ENCODE measurements at places on chromosomes 5 and 9. TPM values are rescaled to one million over a fixed set of nuclear protein-coding genes. Genes with fewer than 3 reads are reported as not detected.

DNA sequence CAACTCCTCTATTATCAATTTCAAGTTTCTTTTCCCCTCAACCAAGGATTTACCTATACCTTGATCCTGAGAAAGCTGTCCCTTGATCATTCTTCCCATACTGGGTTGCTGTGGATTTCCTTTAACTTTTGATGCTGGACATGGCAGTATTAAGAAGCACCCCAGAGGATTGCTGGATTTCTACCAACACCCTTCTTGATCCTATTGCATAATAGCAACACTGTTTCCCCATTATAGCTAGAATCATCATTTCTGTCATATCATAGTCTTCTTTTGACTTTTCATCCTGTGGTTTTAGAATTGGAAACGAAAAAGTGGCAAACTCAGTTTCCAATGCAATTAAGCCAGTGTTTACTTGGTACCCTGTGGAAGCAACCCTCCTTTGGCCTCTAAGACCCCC, 154.9 kb downstream of the ARRDC3 start:
- DNase-seq: no peak

GRCh38 chr9:32589083-32589723, 16.2 kb upstream of the NDUFB6 start:
- no peak for DNase-seq

The HAVCR2 gene
- total RNA-seq: 20.5 TPM

GRCh38 chr9:82894548-82894947, 168.4 kb downstream of the RASEF start:
- DNase-seq: no peak

DNA sequence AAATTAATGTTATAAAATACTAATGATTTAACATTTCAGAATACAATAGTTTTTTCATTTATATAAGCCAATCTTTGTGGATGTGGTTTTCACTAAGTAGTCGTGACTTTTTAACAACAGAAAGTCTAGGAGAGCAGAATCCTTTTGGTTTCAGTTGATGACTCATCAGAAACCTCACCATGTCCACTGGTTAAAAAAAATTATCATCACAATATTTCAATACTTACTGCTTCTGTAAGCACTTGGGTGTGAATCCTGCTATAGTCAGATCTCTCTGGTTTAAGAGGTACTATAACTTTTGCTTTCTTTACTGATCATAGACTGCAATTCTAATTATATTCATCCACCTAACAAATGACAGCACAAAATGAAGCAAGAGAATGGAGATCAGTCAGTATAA, 77.2 kb downstream of the MRPS30 start:
- no peak for DNase-seq

DNA sequence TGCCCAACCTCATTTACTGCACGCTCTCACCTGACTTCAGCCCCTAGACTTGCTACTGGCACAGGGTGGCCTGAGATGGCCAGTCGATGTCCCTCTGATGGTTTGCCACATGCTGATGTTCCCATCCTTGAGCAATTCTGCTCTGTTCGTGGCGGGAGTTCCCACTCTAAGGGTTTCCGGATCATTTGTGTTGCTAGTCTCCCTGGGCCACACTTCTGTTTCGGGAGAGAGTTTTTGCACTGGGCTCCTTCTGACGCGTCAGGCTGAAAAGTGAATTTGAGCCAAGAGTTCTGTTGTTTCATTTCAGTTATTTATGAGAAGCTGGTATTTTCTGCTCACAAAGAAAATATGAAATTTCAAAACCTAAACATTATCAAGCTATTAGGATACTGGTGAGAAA, 597.7 kb downstream of the BNC2 start:
- no peak for DNase-seq

DNA sequence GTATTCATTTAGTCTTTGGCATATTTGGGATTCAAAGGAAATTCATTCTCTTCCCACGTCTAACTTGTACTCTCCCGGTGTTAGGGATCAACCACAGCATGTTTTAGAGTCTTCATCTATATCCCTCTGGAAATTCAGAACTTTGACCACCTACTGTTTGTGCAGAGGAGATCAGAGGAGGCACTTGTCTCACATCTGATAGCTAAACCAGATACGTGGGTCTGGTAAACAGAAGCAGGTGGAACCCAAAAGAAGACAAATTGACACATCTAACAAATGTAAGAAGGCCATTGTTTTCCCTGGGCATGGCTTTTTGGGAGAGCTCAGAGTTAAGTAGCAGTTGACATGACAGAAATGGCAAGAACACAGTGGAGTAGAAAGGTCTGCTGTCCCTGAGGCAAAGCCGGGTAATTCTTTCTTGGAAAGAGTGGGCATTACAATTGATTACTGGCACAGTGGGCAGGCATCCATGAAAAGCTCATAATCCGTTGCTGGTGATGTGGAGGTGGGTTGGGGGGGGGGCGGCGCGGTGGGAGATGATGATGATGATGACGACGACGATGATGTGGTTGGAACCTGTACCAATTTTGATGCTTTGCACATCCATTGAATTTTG, 27.5 kb downstream of the PIP5K1B start:
- DNase-seq: no peak

The LHX3 gene
- total RNA-seq: not detected

DNA sequence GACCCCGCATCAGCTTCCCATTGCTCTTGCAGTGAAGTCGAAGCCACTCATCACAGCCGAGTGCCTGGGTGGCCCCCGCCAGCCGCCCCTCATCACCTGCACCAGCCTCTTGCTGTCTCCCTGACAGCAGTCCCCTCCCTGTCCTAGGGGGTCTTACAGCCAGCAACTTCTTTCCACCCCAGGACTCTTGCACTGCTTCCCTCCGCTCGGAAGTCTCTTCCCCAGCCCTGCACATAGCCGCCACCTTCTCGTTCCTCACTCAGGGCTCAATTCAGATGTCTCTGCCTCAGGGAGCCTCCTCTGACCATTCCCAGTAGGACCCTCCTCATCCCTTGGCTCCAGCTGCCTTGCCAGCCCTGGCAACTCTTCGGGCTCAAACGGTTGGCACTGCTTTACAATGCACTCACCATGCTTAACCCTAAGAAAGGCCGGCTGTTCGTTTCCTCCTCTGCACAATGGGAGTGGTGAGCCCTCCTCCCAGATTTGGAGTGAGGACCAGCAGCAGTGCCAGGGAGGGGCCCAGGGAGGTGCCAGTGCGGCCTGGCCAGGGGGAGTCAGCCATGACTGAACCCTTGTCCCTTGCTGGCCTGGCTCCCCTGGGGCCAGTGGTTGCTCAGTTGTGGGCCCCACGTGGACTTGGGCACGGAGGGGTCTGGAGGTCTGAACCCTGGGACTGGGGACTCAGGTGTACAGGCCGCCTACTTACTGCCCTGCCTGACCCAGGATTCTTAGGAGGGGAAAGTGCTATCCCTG, 6.1 kb downstream of the TCF7 start:
- no peak for DNase-seq

GRCh38 chr9:120872791-120873502, 4.0 kb downstream of the PHF19 start:
- no peak for DNase-seq

DNA sequence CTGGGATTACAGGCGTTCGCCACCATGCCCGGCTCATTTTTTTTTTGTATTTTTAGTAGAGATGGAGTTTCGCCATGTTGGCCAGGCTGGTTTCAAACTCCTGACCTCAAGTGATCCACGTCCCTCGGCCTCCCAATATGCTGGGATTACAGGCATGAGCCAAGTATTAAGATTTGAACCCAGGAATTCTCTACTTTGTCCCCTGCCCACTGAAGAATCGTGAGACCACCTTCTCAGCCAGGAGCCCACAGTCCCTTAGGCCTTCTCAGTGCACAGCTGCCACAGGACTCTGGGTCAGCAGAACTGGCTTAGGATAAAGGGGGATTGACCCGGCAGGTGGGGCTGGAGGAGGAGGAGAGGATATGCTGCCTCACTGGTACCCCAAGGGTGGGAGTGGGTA, 13.4 kb downstream of the OLFML2A start:
- no peak for DNase-seq

GRCh38 chr5:104062621-104063377, 500.2 kb upstream of the NUDT12 start:
- no peak for DNase-seq

- DNase-seq: no peak
Measured at GRCh38 chr9:82080265-82080664, 91.7 kb downstream of the SPATA31D1 start.

GRCh38 chr5:27048510-27048909, 10.1 kb upstream of the CDH9 start:
- no peak for DNase-seq

DNA sequence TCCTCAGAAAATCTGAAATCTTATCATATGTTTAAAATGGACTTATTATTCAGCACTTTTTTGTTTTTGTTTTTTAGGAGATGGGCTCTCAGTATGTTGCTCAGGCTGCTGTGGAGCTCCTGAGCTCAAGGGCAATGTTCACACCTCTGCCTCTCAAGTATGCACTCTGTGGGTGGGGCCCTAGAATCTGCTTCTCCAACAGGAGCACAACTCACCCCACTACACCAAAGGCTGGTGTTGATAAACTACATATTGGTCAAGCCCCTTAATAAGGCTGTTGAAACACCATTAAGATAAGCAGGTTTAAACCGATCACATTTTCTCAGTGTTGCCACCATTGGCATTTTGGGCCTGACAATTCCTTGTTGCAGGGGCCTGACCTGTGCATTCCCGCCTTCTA, 131.6 kb downstream of the FANCC start:
- DNase-seq: no peak

DNA sequence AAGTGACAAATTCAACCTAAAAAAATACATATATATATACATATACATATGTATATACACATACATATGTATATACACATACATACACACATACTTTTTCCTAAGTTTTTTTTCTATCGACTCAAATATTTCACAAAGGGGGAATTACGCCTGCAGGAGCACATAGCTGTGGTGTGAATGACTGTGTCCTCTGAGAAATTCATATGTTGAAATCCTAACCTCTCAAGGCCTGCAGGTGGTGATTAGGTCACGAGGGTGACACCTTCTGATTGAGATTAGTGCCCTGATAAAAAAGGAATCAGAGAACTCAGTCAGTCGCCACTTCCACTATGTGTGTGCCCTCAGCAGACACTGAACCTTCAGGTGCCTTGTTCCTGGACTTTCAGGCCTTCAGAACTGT, 248.7 kb downstream of the SEMA5A start:
- no peak for DNase-seq

The PCSK1 gene
- 1.7 TPM for total RNA-seq

GRCh38 chr5:77832938-77833337, 56.8 kb upstream of the TBCA start:
- no peak for DNase-seq

The TAF11L5 gene
- total RNA-seq: not detected

DNA sequence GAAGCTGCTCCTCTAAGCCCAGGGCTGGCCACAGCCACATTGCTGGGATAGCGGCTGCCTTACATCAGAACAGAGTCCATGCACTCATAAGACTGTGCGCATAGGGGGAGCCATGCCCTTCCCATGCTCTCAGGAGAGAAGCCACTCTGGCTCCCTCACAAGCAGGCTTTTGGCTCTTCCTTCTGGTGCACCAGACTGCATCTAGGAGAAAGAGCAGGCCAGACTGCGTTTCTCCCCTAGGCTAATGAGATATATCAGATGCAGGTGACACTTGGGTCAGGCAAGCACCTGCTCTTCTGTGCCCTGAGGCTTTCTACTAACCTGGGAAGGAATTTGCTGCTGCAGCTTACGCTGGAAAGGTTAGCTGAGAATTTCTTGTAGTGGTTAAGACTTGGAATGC, 43.2 kb upstream of the BRINP1 start:
- DNase-seq: no peak

- DNase-seq: no peak
Measured at GRCh38 chr5:144370273-144370672, 199.6 kb downstream of the KCTD16 start.

The FREM1 gene
- total RNA-seq: 5.0 TPM

The PHF24 gene
- total RNA-seq: 0.84 TPM

The RPL7A gene
- 1,813 TPM for total RNA-seq

DNA sequence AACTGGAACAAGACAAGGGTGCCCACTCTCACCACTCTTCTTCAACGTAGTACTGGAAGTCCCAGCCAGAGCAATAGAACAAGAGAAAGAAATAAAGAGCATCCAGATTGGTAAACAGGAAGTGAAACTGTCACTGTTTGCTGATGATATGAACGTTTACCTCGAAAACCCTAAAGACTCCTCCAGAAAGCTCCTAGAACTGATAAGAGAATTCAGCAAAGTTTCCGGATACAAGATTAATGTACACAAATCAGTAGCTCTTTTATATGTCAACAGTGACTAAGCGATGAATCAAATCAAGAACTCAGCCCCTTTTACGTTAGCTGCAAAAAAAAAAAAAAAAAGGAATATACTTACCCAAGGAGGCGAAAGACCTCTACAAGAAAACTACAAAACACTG, 306.6 kb downstream of the PLK2 start:
- DNase-seq: no peak

- no peak for DNase-seq
Measured at GRCh38 chr9:98767196-98767595, 29.2 kb downstream of the ANKS6 start.
